ENCODE measurements at places on chromosomes 6 and 20.
A peak's percentile ranks its signal among the peaks of the same experiment; 100 is the strongest.

DNA sequence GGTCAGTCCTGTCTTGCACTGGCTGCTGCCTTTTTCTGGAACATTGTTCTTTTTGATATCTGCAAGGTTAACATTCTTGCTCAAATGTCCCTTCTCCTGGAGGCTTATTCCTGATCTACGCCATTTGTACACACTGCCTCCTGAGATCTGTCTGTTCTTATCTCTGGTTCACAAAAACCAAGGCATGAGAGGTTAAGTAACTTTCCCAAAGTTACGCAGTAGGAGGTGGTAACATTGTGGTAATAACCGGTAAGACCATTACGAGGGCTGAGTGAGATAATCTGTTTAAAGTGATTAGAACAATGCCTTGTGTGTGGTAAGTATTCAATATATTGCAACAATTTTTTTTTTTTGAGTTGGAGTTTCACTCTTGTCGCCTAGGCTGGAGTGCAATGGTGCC is 132.1 kb downstream of the FNDC1 start:
- ATAC-seq = no peak

- ATAC-seq = no peak
These were observed 43.4 kb upstream of the ARHGAP18 start for GRCh38 chr6:129753422-129753821.

DNA sequence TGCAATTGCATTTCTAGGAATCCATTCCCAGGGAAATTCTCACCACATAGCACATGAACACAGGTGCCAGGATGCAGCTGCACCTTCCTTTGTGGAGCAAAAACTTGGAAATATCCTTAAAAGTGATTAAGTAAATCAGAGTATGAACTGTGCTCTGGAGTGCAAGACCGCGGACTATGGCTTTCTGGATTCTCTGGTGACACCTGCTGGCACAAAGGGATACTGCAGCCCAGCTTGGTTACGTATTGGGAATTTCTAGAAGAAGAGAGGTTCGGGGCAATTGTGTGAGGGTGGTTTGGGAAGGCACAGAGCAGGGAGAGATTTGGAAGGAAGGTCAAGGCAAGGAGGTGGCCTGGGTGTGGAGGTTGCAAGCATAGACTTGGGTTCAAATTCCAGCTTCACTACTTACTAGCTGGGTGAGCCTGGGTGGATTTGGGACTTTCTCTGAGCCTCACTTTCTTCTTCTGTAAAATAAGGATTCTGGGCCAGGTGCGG is 15.9 kb upstream of the PEDS1 start:
- no peak for ATAC-seq

DNA sequence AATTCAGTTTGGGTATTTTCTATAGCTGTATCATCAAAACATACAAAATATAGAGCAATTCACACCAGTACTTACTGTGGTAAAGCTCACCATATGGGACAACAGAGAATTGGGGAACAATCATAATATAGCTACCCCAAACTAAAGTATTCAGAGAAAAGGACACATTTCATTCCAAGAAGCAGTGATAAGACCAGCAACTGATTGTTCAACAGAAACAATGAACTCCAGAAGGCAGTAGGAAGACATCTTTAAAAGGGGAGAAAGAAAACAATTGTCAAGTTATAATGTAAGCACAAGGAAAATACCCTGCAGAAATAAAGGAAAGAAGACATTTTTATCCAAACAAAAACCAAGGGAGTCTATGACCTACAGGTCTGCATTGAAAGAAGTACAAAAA is 210.9 kb downstream of the ZFAND3 start:
- ATAC-seq = no peak

- ATAC-seq = no peak
These were observed 47.3 kb upstream of the STXBP5 start for GRCh38 chr6:147156799-147157382.

- ATAC-seq = peak; percentile 21
These were observed 11.2 kb upstream of the GPRC6A start for GRCh38 chr6:116840091-116840490.

DNA sequence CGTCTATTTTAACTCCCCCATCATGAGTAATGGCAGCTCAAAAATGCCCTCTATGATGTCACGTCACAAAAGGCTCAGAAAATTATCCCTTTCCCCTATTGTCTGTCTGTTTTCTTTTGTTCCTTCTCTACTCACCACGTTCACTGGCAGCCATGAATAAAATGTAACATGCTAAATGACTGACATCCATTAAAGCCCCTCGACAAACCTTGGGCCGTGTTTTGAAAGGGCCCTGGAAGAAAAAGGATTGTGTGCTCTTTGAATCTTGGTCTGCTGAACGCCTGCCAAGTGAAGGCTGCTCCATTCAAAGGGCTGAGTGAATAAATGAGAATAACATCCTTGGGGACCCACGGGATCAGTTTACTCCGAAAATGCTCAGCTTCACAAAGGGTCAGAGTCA is 118.7 kb downstream of the RPS12 start:
- ATAC-seq = no peak

DNA sequence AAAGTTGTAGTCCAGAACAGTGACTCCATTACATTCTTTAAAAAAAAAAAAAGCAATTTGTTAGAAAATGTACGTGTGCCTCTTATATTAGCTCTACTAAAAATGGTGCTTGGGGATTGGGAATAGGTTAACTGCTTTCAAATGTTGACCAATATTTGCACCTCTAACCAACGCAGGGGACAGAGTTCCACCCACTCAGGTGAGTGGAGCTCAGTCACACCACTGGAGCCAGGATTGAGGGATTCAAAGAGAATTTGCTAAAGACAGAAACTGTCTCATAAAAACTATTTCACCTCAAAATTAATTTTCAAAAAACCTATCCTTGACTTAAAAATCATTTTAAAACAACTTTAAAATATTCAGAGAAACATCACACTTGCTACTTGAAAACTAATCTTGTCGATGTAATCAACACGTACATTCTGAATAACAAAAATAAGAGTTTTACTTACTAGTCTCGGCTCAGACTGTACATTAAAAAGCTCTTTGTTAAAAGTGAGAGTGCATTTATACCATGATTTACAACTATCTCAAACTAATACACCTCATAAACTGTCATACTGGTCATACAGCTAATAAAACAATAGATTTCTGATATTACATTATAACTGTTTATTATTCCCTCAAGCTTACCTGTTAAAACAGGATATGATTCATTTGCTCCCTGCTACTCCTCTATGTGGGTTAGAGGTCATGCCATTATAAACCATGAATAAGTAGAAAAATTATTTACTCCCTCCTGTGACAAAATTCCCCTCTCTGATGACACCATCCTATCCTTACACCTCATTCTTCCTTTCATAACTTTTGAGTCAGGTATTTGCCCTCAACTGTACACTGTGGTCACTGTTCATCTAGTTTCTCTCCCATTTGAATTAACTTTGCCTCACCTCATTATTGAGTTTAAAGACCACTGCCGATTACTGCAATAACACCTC is 88.6 kb downstream of the PDE10A start:
- ATAC-seq = peak; percentile 17

- ATAC-seq = peak; percentile 41
These were observed 19.0 kb downstream of the HIVEP1 start for GRCh38 chr6:12030993-12031550.

DNA sequence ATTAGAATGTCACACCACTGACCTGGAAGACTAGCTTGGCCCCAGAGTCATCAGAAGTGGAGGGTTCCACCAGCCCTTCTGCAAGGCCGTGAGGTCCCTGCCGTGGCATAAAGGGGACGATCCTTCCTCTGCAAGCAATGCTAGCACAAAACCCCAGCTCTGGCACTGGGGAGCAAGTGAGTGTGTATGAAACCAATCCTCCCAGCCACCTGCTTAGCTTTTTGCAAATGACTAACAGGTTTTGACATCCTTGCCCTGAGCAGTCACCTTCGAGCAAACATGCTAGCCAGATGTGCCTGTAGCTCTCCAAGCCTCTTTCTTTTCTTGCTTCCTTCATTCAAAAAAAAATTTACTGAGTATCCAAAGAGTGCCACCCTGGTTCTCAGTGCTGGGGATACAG is 8.6 kb downstream of the SULF2 start:
- no peak for ATAC-seq

GRCh38 chr20:57440678-57441509 is 49.7 kb downstream of the RBM38 start:
- ATAC-seq = no peak

- ATAC-seq = no peak
These were observed 157.7 kb downstream of the GJA1 start for GRCh38 chr6:121593011-121593641.

GRCh38 chr6:81889377-81890053 is 137.0 kb upstream of the TENT5A start:
- ATAC-seq = no peak

DNA sequence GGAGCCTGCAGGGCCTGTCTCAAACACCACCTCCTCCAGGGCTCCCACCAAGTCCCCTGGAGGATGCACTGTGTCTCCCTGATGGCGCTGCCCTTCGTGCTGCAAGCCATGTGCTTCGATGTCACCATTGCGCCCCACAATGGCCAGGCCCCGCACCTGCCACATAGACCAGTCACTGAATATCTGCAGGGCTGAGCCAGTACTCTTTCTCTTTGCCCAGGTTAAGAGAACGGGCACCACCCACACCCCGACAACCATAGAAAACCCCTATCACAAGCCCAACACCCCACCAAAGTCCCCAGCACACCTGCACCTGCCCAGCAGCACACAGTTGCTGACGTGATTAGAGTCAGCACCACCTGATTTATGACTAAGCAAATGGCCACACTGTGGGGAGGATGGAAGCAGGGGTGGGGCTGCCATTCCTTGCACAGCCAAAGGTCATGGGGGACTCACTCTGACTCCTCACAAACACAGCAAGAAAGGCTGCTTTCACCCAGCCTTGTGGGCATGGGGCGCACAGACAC is 104.3 kb downstream of the SLC23A2 start:
- ATAC-seq = no peak

DNA sequence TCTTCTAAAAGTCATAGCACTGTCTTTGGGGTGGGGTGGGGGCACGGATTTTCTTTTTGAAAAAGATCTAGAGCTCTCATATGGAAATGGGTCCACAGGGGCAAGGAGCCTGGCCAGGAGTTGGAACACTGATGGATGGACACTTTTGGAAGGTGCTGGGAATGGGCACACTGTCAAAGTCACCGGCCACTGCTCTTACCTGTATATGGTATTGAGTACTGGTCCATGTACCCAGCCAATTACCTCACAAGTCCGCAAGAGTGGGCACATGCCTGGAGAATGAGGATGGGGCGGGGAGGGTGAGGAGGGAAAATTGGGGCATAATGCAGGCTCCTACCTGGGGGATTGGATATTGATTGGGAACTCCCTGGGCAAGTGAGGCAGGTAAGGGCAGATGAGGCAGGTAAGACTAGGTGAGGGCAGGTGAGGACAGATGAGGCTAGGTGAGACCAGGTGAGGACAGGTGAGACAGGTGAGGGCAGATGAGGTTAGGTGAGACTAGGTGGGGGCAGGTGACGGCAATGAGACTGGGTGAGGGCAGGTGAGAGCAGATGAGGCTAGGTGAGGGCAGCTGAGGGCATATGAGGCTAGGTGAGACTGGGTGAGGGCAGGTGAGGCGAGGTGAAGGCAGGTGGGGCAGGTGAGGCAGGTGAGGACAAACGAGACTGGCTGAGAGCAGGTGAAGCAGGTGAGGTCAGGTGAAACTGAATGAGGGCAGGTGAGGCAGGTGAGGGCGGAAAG is 167.9 kb downstream of the NRN1 start:
- ATAC-seq = no peak

DNA sequence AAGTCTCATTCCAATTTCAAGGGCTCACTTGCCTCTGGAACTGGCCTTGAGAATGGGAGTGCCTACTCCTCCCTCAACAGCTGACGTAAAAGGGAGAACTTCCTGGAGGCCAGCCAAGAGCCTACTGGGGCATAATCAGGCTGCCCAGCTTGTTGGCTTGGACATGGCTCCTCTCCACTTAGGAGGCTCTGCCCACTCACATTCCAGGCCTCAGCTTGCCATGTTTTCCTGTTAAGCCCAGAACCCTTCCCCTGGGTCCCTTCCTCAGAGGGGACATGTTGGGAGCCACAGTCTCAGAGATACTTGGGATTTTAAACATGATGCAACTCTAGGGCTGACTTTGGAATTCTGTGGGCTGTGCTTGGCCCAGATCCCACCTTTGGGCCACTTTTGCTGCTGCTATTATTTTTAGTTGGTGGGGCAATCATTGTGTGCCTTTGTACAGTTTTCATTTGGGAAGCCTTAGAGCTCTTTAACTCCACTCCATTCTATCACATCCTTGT is 31.5 kb upstream of the ADTRP start:
- ATAC-seq = no peak

GRCh38 chr6:129672881-129673631 is 36.9 kb downstream of the ARHGAP18 start:
- ATAC-seq = peak; percentile 70
